ENCODE measurements at places on chromosomes 6 and 20.

DNA sequence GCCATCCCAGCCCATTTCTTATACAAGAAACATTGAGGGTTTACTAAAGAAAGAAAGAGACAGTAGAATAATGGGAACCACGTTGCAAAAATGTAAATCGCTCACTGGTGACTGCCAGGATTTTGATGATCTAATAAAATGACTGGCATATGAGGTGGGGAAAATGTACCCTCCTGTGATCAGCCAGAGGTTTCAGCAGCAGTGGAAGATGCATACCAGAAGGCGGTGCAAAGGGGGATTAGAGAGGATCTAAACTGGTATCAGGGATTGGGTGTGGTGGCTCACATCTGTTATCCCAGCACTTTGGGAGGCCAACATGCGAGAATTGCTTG, 60.8 kb upstream of the DDR1 start:
- no peak for DNase-seq

- no peak for DNase-seq
These were observed 21.6 kb downstream of the UQCC2 start for GRCh38 chr6:33689879-33690278.

- DNase-seq = no peak
These were observed 27.9 kb upstream of the KIF6 start for GRCh38 chr6:39752835-39753724.

DNA sequence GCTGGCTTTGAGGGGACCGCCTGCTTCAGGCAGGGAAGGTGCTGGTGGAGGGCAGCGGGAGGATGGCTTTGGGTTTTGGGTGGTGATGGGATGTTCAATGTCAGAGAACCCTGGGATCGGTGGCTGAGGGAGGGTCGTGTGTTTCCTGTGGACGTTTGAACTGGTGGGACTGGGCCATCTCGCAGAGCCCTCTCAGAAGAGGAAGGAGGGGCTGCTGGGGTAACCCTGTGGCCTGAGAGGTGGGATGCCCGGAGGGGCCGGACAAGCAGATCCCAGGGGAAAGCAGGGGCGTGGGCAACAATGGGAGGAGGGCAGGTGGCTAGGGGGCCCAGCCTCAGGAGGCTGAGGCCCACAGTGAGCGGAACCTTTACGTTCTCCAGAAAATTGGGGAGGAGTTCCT, 34.9 kb downstream of the PYGB start:
- no peak for DNase-seq

- DNase-seq = no peak
These were observed 67.9 kb upstream of the THBS2 start for GRCh38 chr6:169321546-169321945.

DNA sequence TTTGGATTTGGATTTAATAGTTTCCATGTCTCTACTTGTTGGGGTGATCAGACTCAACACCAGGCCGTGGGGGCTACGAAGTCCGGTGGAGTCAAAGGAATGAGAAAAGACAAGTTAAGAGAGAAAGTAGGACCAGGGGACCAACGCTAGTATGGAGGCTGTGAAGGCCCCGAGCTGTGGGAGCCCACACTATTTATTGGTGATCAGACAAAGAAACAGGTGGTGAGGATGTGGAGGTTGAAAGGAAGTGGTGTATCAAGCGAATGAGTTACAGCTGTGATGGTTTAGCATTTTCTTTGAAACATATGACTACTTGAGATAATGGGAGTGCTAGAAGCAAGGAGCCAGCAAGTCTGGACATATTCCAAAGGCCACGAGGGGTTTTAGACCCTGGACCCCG, 62.4 kb downstream of the AKAP7 start:
- no peak for DNase-seq

- no peak for DNase-seq
These were observed 259.1 kb downstream of the ARID1B start for GRCh38 chr6:157036245-157036711.

- peak; percentile 83 for DNase-seq
These were observed 15.7 kb downstream of the ATP9A start for GRCh38 chr20:51752343-51752951.

GRCh38 chr6:2127484-2127911, 117.9 kb downstream of the GMDS start:
- no peak for DNase-seq

DNA sequence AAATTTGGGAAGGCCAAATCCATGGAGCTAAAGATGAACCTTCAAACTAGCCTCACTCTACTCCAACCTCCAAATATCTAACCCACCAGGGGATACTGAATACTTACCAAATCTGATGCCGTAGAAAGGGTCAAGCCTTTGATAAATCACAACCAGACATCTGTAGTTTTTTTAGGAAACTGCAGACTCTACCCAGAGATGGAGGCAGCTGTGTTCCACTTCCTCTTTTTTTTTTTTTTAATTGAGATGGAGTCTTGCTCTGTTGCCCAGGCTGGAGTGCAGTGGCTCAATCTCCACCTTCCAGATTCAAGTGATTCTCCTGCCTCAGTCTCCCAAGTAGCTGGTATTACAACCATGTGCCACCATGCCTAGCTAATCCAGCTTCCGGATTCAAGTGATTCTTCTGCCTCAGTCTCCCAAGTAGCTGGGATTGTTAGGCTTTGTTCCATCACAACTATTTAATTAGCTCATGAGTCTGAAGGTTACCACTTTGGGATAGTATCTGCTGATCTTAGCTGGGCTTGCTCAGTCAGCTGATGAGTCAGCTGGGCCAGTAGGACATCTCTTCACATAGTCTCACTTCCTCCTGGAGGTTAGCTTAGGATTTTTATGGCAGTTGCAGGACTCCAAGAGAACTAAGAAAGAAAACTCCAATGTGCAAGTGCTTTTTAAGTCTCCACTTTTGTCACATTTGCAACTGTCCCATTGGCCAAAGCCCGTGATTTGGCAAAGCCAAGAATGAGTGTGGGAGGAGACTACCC, 13.3 kb downstream of the FRK start:
- DNase-seq = no peak

- DNase-seq = no peak
These were observed 144.6 kb downstream of the TFAP2C start for GRCh38 chr20:56773749-56774148.

GRCh38 chr6:158815907-158816306, 3.3 kb downstream of the EZR start:
- DNase-seq = no peak

DNA sequence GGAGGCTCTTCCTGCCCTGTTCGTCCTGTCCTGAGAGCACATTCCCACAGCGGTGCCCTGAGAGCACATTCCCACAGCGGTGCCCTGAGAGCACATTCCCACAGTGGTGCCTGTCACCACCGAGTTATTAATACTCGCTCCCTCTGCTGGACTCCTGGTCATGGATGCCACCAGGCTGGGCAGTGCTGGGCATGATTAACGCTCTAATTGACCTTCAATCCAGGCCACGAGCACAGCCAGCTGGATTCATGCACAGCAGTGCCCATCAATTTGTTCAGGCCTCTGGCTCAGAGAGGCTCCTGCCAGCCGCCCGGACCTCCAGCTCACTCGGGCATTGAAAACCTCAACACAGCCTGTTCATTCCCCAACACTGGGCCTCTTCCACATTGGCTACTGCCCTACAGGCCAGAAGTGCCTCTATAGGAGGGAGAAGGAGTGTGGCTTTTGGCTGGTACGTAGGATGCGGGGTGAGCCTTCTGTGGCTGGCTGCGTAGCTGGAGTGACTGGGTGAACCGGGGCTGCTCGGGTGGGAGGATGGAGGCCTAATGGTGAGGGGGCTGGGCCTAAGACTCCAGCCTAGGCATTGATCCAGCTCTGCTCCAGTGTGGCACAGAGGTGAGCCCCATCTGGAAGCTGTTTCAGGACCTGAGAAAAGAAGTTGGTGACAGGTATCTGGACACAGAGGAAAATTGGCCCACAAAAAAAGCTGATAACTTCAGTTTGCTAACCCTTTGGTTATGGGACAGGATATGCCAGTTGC, 9.3 kb downstream of the IP6K3 start:
- no peak for DNase-seq

- DNase-seq = no peak
These were observed 300.3 kb upstream of the ID4 start for GRCh38 chr6:19536838-19537237.

DNA sequence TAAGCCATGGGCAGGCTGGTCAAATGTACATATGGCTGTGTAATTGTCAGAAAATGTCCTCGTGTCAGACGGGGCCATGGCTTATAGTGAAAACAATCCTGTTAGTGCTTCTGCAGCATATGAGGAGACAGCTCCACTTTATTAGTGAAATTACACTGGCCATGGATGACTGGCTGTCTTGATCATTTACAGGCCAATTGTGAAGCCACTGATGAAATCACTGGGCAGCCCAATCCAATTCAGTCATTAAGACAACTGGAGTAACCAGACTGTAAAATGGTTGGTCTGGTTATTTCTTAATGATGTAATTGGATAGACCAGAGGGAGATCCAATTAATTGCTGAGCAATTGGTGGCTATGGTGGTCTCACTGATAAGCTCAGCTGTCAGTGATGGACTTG, 749.5 kb downstream of the KIF16B start:
- no peak for DNase-seq

DNA sequence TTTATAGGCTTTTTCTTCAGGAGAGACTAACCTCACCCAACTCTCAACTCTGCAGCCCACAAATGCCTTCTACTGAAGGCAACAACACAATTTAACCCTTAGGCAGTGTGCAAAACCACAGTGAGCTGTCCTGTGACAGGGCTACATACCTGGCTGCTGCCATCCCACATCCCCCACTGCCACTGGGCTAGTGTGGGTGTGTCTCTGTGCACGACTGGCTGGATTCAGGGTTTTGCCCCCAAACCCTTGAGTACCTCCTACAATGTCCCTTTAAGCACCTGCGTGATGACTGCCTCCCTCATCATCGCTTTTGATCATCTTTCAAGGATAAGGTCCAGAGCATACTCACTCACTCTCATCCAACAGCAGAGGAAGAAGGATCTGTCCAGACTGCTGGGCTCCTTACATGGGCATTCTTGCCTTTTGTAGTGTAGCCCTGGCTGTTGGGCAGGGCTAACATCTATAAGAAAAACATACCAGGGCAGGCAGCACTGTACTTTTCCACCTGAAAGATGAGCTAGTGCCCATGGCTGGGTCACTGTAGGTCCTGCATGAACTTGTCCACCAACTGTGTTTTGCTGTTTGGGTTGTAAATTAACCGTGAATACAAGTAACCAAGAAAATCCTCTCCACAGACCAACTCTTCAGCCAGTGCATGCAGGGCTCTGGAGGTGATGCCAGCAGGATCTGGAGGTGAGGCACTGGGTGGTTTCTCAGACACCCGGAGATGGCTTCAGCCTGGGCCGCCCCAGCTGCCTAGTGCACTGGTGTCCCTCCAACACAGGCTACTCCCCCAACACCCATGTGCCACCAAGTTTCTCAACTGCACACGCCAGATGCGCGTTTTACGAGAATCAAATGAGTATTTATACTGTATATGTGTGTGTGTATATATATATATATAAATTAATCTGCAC, 45.2 kb downstream of the PLCG1 start:
- no peak for DNase-seq

- no peak for DNase-seq
These were observed 128.4 kb upstream of the NOX3 start for GRCh38 chr6:155584006-155584405.

DNA sequence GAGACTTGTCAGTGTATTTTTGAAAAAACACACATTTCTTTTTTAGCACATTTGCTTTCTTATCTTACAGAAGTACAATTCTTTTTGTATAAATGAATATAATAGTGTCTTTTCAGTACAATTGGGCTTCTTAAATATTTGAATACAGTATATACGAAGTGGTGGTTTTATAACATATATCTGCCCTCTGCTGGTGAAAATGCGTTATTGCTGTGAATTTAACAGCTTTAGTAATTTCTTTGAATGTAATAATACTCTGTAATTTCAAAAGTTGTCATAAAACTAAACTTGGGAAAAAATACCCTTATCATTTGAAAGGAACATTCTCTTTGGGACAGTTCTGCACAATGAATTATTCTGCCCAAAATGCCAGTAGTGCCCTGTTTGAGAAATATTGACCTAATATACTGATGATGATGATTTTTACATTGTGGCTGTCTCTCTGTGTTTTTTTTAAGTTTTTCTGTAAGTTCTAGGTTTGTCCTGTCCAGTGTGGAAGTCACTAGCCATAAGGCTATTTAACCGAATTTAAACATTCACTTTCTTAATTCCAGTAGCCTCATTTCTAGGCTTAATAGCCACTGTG, 19.0 kb downstream of the SMAP1 start:
- DNase-seq = no peak

DNA sequence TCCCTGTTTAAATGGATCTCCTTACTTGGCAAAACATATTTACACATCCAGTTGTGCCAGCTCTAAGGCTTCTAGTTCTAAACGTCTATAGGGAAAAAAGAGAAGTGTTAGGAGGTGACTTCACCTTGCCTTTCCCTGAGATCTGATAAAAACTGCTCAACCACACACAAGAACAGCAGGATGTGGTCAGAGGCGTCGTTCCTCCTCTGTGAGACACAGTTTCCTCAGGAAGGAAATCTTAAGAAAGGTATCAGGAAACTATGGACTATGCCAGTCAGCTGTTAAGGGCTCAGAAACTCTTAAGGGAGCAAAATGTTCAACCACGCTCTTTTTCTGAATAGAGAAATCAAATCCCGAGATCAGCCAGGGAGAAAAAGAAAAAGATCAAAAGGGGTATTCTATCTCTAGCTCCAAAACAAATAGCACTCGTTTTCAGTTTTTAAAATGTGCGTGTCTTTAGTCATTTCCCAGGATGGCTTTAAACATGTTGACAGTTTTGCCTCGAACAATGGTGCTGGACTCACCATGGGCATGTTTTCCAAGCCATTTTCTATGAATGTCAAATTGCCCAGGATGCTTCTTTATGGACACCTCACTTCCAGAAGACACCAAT, 154.5 kb downstream of the HACE1 start:
- DNase-seq = no peak

DNA sequence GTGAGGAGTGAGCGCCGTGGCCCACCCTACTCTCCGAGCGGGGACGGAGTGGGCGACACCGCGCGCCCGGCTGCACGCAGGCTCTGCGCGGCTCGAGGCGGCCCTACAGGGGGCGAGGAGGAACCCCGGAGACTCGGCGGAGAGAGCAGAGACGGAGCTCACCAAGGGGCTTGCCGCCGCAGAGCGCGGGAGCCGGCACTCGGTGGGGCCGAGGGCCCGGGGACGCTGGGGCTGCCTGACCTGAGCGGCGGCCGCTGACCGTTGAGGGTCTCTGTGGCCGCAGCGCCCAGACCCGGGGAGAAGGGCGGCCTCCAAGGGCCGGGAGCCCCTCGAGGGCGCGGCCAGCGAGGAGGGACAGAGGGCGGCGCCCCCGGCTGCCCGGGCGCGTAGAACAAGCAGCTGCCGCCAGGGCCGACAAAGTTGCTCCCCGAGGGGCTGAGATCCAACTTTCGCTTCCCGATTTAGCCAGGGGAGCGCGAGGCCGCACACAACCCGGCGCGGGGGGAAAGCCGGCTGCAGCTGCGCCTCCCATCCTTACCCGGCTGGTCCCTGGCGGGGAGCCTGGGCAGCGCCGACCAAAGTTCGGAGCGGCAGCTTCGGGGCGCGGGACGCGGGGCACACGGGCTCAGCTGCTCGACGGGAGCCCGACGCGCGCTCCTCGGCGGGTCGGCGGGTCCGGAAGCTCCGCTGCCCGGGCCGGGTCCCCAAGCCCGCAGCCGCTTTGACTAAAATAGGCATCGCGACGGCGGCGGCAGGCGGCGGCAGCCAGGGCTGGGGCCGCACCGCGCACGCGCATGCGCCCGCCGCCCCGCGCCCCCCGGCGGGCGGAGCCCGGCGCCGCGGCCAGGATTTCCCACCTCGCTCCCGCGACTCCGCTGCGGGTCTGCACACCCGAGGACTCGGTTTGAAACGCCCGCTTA, 43.1 kb downstream of the POPDC3 start:
- DNase-seq = no peak

- DNase-seq = no peak
These were observed 87.6 kb downstream of the ASXL1 start for GRCh38 chr20:32445539-32446273.

Measured in BJ (cell line).